ENCODE measurements at places on chromosomes 12 and 14.

- H3K27ac ChIP-seq = no peak overlapping the region
- H3K36me3 ChIP-seq = no peaks in the 10 kb centered on the region
- no peak for DNase-seq
- peaks cover under 1% of the 10 kb centered on the region for H3K27me3 ChIP-seq
Measured at GRCh38 chr12:52964556-52965336, 15.8 kb downstream of the KRT18 start.

- no peaks in the 10 kb centered on the region for H3K36me3 ChIP-seq
- peaks cover 29% of the 10 kb centered on the region for H3K4me1 ChIP-seq
- H3K27ac ChIP-seq = no peak overlapping the region
- H3K27me3 ChIP-seq = no peaks in the 10 kb centered on the region
- no peak overlapping the region for H3K4me3 ChIP-seq
- no peak for DNase-seq
Measured at GRCh38 chr12:30134229-30134628, 350.5 kb upstream of the TMTC1 start.

GRCh38 chr14:104135121-104135903 lies 3.1 kb upstream of the KIF26A start:
- no peak overlapping the region for H3K4me3 ChIP-seq
- DNase-seq = peak; percentile 73
- no peak overlapping the region for H3K27ac ChIP-seq
- peaks cover 33% of the 10 kb centered on the region for H3K27me3 ChIP-seq
- H3K36me3 ChIP-seq = no peaks in the 10 kb centered on the region

- H3K27me3 ChIP-seq = no peaks in the 10 kb centered on the region
- no peak overlapping the region for H3K27ac ChIP-seq
- H3K36me3 ChIP-seq = peaks cover 2% of the 10 kb centered on the region
- DNase-seq = no peak
- H3K4me1 ChIP-seq = peaks cover 19% of the 10 kb centered on the region
Measured at GRCh38 chr14:63444588-63444987, 98.6 kb downstream of the PPP2R5E start.

- no peak overlapping the region for H3K4me3 ChIP-seq
- H3K27ac ChIP-seq = no peak overlapping the region
- no peak for DNase-seq
- no peaks in the 10 kb centered on the region for H3K4me1 ChIP-seq
- no peaks in the 10 kb centered on the region for H3K27me3 ChIP-seq
- H3K36me3 ChIP-seq = no peaks in the 10 kb centered on the region
Measured at GRCh38 chr12:23504641-23505399, 444.6 kb downstream of the SOX5 start.

- DNase-seq = no peak
- H3K4me1 ChIP-seq = peaks cover 20% of the 10 kb centered on the region
- H3K27me3 ChIP-seq = no peaks in the 10 kb centered on the region
- H3K36me3 ChIP-seq = no peaks in the 10 kb centered on the region
- no peak overlapping the region for H3K4me3 ChIP-seq
Measured at GRCh38 chr14:59166258-59166657, 22.2 kb upstream of the DAAM1 start.

DNA sequence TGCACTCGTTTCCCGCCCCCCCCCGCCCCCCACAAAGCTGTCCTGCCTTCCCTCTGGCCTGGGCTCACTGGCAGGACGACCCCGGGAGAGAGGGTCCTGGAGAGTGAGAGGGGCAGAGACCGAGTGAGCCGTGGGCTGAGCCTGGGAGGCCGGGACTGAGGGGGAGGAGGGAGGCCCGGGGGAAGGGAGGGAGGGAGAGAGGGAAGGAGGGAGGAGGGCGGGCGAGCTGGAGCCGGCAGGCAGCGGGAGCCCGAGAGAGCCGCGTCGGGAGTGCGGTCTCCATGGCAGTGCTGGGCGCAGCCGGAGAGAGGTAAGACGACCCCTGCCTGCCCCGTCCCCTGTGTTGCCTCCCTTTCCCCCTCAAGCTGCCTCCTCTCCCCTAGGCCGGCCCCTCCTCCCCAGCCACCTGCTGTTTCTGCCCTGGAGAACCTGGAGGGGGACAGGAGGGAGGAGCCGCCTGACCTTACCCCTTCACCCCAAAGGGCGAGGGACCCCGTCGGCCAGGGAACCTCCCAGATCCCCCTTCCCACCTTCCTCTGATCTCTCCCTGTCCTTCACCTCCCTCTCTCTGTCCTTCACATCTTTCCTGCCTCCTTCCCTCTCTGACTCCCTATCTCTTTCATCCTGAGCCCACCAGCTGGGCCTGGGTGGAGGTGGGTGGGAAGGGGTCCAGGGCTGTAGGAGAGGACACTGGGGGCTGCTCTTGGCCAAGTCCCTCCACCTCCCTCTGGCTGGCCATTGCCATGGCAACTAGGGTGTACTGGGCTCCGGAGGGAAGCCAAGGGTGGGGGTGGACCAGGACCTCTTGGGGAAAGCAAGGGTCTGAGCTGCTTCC lies at the start of gene GPR162:
GPR162 (plus strand) TSS at position 231 of the 835 bp plus-strand sequence. CDS start 2,078 bp downstream, outside the sequence.
- H3K36me3 ChIP-seq = no peaks in the 10 kb centered on the region
- peaks cover 45% of the 10 kb centered on the region for H3K4me1 ChIP-seq
- H3K27me3 ChIP-seq = peaks cover 3% of the 10 kb centered on the region
- no peak for DNase-seq

DNA sequence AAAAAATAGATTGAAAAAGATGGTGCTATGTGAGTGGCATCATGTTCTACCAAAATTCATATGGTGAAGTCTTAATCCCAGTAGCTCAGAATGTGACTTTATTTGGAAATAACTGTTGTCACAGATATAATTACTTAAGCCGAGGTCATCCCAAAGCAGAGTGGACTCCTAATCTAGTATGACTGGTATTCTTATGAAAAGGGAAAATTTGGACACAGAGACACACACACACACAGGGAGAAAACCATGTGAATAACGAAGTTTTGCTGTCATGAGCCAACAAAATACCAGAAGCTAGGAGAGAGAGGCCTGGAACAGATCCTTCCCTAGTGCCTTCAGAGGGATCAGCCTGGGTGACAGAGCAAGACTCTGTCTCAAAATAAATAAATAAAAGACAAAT lies 62.6 kb downstream of the FAR2 start:
- H3K36me3 ChIP-seq = no peaks in the 10 kb centered on the region
- H3K27ac ChIP-seq = no peak overlapping the region
- no peak overlapping the region for H3K4me3 ChIP-seq
- DNase-seq = no peak

GRCh38 chr14:91250912-91251311 lies 6.4 kb upstream of the GPR68 start:
- DNase-seq = no peak
- H3K36me3 ChIP-seq = no peaks in the 10 kb centered on the region
- no peak overlapping the region for H3K27ac ChIP-seq
- no peaks in the 10 kb centered on the region for H3K27me3 ChIP-seq
- no peak overlapping the region for H3K4me3 ChIP-seq

DNA sequence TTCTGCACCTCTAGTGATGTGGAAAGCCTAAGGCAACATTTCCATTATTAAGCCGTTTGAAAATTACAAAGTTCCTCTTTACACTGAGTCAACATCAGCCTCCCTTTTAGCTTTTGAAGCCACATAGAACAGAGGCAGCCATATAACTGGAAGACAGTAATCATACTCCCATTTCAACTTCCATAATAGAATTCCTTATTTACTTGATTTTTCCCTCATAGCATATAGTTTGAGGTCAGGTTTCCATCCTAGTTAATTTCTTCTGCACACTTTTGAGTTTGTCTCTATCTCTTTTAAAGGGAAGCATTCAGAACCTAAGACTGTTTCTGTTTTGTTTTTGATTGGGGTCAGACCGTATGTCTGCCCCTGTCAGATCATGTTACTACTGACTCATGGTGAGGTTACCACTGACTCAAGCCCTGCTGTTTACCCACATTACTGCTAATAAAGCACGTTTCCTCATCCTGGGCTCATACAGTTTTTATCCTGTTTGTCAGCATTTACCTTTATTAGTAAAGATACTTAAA lies 161.0 kb downstream of the SLC38A4 start:
- H3K4me1 ChIP-seq = peaks cover 54% of the 10 kb centered on the region
- H3K27ac ChIP-seq = peak overlapping the region; percentile 39
- DNase-seq = no peak

DNA sequence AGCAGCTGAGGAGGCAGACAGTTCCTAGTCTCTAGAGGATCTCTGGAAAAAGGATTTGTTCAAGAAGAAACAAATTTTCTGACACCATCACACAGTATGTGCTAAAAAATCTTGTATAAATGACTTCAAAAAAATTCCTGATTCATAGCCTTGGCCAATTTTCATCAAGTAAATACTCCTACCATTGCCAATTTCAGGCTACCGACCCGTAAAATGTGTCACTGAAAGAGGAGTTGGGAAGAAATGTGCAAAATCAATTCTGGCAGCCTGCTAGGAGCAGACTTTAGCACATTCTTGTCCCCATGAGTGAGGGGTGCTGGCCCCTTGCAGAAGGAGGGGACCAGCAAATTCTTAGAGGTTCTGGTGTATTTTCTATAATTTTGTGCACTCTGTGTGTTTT lies 109.4 kb downstream of the TMEM30B start:
- no peaks in the 10 kb centered on the region for H3K27me3 ChIP-seq
- DNase-seq = no peak
- H3K36me3 ChIP-seq = peaks cover 4% of the 10 kb centered on the region
- H3K4me1 ChIP-seq = peaks cover 67% of the 10 kb centered on the region
- peak overlapping the region; percentile 75 for H3K27ac ChIP-seq
- no peak overlapping the region for H3K4me3 ChIP-seq

All from chondrocyte (in vitro differentiated cells).